ENCODE measurements at places on chromosomes 1 and 21.

GRCh38 chr1:38693031-38693430 lies 166.5 kb downstream of the RRAGC start:
- no peak for DNase-seq

DNA sequence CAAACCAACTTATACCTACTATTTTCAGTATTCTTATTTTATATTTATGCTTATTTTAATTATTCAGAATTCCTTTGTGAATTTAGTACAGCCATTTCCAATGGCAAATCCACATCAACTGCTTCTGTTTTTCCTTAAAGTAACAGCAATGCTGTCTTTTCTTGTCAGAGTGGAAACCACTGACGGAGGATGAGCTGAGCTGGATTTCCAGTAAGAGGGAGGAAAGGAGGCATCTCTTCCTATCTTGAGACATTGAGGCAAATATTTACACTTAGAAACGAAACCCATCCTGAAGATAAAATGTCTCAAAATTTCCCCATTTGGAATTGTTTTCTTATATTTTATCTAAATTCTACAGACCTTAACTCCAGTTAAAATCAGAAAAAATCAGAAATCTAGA lies 66.1 kb upstream of the SLC44A3 start:
- DNase-seq: peak; percentile 34

DNA sequence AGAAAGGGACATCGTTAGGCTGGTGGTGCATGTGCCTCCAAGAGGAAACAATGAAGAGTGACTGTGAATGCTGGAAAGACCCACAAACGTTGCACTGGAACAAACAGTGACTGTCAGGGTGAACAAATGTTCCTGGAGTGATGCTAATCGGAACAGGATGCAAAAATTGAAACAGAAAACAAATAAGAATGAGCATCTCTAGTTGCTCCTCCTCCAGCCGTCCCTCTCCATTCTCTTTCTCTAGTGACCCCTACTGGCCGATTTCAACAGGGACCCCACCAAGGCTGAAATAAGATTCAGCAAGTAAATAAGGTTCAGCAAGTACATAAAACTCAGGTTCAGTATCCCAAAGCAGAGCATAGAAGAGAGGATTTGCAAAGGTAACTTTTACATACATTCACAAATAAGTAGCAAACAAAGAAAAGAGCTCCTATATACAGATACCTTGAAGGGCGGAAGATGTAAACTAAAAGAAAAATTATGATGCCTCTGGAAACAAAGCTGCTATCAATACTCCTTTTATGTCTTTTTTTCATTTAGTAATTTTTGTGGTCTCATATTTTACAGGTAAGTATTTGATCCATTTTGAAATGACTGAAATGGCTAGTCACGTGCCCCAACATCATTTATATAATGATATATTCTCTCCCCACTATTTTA lies 836.1 kb upstream of the ADAMTS5 start:
- peak; percentile 41 for DNase-seq

GRCh38 chr1:150226486-150226885 lies 9.4 kb downstream of the ANP32E start:
- no peak for DNase-seq

DNA sequence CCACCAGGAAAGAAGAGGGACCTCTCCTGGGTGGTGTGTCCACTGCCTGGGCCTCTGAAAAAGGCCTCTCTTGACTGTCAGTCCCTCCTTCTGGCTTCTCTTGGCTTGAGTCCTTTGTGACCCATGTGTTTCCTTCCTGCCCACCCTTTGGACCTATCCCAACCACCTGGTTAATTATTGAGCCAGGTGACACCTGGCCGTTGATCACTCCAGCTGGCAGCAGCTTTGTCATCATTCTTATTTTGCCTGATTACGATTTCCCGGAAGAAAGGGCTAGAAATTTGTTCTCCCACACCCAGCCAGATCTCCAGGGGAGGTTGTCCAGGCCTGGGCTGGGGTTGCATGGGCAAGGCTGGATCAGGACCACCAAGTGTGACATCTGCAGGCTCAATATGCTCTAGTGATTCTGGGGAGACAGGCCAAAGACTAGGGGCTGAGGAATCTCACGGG lies 24.8 kb downstream of the CSF1 start:
- no peak for DNase-seq

GRCh38 chr1:204366759-204367158 lies 7.0 kb upstream of the PLEKHA6 start:
- DNase-seq: no peak

DNA sequence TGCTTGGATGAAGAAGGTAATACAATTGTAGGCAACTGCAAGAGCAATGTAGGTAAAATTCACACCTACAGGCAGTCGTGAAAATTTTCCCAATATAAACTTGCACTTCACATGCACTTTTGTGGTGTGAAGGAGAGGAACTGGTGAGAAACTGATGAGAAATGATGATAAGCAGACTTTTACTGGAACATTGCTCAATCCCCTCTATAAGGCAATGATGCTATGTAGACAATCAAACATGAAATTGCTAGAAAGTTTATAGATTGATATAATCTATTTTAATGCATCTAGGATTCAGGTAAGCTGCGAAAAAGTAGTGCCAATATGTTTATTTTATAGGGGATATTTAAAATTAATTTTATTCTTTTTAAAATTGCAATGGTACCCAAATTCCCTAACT lies 802.2 kb downstream of the KCNT2 start:
- DNase-seq: no peak

- DNase-seq: no peak
Measured at GRCh38 chr21:23890652-23891051, 1716.6 kb downstream of the MRPL39 start.

DNA sequence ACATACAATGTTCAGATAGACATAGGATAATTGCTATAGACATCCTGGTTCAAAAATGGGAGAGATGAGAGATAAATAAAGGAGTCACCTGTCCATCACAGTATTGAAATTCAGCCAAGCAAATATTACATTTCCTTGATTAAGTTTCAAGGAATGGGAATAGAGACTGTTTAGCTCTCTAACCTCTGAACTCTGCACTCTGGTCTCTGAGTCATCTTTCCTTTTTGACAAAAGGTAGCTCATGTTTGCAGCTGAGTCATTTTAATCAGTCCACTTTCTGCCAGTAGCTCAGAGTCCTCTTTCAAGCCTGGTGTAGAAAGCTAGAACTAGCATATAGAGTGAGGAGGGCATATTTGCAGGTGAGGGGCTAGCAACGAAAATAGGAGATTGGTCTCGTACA lies 51.4 kb upstream of the GJA8 start:
- no peak for DNase-seq

DNA sequence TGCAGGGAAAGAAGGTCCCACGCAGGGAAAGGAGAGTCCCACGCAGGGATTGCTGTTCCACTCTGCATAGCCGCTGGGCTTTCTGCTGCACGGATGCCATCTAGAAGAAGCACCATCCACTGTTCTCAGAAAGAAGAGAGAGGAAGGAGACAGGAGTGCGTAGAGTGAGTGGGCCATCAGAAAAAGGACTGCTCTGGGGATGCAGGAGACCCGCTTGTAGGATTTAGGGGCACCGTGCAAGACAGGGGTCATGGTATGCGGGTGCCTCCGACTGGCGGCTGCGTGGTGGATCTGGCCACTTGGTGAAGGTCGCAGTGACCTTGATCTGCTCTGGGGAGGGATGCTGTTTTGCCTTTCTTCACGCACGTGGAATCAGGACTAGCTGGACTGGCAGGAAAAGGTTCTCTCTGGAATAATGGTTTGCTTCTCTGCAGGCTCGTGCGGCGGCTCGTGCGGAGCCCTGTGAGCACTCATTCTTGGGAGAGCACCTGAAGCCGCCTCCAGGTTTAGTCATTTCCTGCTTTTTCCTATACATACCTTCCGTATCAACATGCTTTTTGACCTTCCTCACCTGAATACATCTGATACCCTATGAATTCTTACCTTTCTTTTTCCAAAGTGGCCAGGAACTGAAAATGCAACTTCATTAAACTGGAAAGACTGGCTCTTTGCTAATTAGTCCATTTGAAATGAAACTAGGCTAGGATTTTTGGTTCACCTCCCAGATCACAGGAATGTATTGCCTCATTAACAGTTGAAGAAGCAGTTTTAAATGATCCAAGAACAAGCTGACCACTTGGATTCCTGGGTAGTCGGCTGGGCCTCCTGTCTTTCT lies 181.6 kb downstream of the KIF26B start:
- DNase-seq: no peak

DNA sequence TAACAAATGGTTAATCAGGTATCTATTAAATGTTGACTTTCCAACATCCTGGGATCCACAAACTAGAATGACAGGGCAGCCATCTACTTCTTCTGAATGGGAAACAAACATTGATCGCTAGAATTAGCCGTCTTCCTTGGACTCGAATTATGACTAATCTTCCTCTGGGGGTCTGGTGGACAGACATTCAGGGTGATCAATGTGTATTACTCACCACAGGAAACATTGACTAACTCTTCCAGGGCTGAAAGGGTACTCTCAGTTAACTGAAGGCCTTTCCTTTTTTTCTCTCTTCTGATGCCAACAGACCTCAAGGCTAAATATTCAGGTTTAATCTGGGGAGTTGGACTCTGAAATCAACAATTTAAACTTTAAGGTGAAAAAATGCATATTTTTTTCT lies 9.5 kb downstream of the NOL9 start:
- no peak for DNase-seq

GRCh38 chr1:54814571-54814970 lies 13.4 kb upstream of the TTC22 start:
- no peak for DNase-seq

DNA sequence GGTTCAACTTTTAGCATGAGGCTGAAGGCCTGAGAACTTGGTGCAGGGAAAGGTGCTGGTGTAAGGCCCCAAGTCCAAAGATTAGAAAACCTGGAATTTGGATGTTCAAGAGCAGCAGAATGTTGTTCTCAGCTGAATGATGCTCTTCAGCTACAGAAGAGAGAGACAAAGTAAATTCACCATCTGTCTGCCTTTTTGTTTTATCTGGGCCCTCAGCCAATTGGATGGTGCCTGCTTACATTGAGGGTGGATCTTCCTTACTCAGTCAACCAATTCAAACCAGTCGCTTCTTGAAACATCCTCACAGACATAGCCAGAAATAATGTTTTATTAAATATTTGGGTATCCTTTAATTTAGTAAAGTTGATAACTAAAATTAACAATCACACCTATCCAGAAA lies 748.2 kb upstream of the ADAMTS5 start:
- no peak for DNase-seq

DNA sequence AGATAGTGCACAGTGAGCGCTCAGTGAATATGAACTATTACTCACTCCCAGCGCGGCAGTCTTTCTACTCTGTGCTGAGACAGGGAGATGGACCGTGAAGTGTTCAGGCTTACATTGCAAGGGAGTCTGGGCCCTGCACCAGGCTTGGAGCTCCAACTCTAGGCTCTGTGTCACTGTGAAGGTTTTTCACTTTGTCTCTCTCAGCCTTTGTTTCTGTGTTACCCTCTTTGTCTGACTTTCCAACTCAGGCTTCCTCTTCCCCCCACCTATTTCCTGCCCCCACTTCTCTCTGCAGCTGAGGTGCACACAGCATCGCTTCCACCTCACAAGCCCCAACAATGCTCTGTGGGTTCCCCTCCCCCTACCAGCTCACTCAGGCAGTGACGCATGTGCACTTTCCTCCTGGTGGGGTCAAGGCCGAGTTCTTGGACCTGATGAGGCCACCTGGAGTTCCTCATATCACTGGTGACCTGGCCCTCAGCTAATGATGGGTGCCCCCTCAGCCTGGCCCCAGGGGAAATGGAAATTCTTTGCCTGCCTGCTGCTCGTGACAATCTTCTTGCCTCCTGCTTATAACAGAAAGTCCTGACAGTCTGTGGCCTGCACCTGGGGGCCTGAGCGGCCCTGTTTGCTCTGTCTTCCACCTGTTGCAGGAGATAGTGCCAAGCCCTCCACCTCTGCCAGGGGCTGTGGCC lies 1.1 kb upstream of the LCK start:
- no peak for DNase-seq

GRCh38 chr1:59738591-59739015 lies 76.1 kb upstream of the HOOK1 start:
- DNase-seq: peak; percentile 80

DNA sequence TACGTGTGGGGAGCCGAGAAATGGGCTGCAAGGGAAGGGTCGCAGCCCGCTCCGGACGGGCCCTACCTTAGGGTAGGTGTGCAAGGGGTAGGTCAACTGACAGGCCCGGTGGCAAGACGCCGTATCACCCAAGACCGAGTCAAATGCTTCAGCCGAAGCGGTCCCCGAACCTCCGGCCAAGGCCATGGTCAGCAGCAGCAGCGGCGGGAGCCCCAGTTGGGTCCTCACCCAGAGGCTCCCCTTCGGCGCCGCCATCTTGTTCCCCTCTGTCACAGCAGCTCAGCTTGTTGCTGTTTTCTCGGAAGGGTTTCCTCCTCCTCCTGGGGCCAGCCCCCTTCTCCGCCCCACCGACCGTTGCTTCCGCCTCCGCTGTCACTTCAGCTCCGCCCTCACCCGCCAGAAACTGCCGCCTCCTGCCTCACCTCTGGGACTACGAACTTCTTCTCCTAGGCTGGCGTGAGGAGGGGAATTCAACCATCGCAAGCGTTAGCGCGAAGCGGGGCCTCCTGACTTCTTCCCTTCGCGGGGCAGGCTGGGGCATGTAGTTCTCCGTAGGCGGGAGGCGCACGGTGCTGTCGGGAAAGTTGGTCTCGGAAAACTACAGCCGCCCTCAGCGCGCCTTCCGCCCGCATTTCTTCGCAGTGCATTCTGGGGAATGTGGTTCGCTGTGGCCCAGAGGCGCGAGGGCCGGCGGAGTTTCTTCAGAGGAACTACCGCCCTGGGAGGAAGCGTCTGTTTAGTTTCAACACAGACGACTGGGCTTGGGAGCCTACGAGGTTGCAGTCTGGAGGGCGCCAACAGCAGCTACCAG lies at the start of the genes TCEANC2 and TMEM59:
Gene TCEANC2 (plus strand): TSS at position 675 of the 811 bp plus-strand sequence. CDS start 815 bp downstream, outside the sequence.
Gene TMEM59 (minus strand): TSS at position 271 of the 811 bp plus-strand sequence. CDS start 16 bp downstream, at position 255.
- peak; percentile 99 for DNase-seq

- no peak for DNase-seq
Measured at GRCh38 chr1:221470000-221470698, 271.7 kb downstream of the DUSP10 start.

DNA sequence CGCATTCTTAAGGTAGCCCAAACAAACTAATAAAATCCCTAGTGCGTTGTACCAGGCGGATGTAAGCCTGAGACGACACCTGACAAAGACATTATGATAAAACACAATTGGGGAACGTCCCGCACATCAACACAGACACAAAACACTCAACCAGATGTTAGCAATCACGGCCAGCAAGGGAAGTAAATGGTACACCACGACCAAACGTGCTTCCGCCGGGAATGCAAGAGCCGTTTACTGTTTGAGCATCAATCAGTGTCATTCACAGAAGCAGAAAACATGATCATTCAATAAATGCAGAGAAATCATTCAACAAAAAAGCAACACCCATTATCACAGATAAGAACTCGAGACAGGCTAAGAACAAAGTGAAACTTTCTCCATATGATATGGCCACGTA lies 49.4 kb upstream of the COL18A1 start:
- DNase-seq: no peak

DNA sequence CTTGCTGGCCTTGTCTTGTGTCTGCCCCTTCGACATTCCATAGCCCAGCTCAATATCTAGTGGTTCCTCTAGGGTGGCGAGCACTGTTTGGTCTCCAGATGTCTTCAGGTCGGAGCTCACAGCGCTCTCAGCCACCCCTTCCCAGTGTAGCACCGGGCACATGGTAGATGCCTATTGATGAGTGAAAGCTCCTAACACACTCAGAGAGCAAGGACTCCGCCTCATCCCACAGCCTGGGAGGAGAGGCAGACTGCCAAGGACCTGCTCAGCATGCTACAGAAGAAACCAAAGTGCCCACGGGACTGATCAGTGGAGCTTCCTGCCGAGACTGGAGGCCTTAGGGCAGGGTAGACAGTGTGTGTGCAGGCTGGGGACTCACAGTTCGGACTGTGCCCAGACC lies 10.9 kb downstream of the PCSK9 start:
- DNase-seq: peak; percentile 12

Measured in fibroblast of villous mesenchyme (primary cell).